ENCODE measurements at places on chromosomes 5 and 9. TPM values are rescaled to one million over a fixed set of nuclear protein-coding genes. Genes with fewer than 3 reads are reported as not detected.

DNA sequence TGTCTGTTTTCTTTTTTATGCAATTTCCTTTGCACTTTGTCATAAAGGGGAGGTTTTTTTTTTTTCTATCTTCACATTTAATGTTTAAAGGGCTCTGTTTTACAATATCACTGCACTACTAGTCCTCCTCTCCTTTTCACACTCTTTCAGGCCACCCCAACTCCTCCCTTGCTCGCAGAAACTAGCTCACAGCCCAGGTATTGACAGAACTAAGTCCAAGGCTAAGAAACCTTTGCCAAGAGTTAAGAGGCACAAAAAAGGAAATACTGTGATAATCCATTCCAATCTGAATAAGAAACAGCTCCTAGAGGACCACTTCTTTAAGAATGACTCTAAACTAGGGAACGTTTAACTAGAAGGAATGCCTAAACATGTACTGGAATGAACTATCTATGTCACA, 1.1 kb upstream of the FGF10 start:
- no peaks in the 10 kb centered on the region for H3K4me1 ChIP-seq
- no peak for DNase-seq
- no peak overlapping the region for H3K27ac ChIP-seq

PCDHGB5 gene
- total RNA-seq, result 19.6 TPM

GPSM1 gene
- total RNA-seq, result 85.1 TPM

DNA sequence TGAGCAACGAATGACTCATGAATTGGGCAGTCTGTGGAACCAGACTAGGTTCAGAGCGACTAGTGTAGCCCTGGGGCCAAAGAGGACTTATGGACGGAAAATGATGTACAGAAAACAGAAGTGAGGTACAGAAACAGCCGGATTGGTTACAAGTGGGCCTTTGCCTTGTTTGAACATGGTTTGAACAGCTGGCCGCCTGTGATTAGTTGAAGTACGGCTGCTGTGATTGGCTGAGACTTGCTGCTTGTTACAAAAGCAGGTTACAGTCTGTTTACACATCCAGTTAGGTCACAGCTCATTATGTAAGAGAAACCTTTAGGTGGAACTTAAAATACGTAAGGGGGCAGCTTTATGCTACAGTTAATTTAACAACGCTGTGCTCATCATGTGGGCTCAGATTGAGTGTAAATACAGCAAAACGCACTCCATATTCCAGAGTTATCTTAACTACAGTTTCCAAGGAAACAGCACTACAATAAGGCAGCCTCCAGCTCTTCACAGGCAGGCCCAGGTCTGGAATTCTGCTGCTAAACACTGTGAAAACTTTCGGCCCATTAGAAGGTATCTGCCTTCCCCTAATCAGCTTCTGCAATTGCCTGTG, 6.5 kb downstream of the AMACR start:
- H3K27me3 ChIP-seq, result no peaks in the 10 kb centered on the region
- no peak overlapping the region for H3K4me3 ChIP-seq
- H3K4me1 ChIP-seq, result no peaks in the 10 kb centered on the region
- H3K27ac ChIP-seq, result no peak overlapping the region

- no peak for DNase-seq
- H3K4me3 ChIP-seq, result no peak overlapping the region
- no peaks in the 10 kb centered on the region for H3K27me3 ChIP-seq
- H3K4me1 ChIP-seq, result peaks cover 7% of the 10 kb centered on the region
- no peaks in the 10 kb centered on the region for H3K36me3 ChIP-seq
Measured at GRCh38 chr9:112327718-112328450, 5.5 kb downstream of the PTBP3 start.

DNA sequence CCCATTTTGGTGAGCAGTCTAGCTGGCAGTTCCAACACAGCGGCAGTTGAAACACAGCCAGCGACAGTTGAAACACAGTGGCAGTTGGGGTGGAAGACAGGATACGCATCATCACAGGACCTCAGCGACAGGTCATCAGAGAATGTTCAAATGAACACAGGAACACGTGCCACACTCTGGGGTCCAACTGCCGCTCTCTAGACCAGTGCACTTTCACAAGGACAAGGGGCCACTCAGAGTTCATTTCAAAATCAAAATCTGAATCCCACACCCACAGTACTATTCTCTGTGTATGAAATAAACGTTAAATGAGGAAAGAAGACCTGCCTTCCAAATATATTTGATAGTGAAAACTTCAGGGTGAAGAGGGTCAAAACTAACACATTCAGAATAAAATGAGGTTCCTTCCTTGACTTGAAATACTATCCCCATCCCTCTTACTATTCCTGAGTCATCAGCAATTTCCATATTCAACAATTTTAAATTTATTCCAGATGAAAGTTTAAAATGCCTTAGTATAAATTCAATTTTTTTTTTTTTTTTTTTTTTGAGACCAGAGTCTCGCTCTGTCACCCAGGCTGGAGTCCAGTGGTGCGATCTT, 53.0 kb upstream of the SIMC1 start:
- H3K4me3 ChIP-seq, result no peak overlapping the region
- H3K27me3 ChIP-seq, result no peaks in the 10 kb centered on the region
- DNase-seq, result no peak
- H3K4me1 ChIP-seq, result no peaks in the 10 kb centered on the region

DNA sequence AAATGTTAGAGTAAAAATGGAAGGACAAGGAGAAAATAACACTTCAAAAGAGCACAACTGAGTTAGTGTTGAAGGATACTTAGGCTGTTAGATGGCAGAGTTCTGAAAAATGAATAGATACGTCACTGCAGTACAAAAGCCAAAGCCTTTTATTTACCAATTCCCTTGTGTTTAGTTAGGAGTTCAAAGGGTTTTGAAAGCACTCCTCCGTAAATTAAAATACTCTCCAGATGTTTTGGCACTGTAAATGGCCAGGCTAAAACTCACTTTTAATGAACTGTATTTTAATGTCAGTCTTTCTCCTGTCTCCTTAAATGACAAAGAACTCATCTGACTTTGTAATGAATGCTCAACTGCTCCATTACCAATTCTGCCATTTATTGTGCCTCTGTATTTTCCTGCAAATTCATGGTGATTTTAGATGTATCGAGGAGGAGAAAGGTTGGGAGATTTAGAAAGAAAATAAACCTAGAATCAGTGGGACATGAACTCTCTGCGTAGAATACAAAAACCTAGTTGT, 1727.2 kb downstream of the MAT2B start:
- DNase-seq, result no peak
- no peak overlapping the region for H3K27ac ChIP-seq

- H3K36me3 ChIP-seq, result no peaks in the 10 kb centered on the region
- peak overlapping the region; percentile 51 for H3K4me3 ChIP-seq
- DNase-seq, result no peak
- no peak overlapping the region for H3K27ac ChIP-seq
Measured at GRCh38 chr5:135032695-135032998, 1.4 kb downstream of the PITX1 start.

GRCh38 chr9:73200694-73201452, 49.2 kb downstream of the ANXA1 start:
- no peak for DNase-seq
- H3K27me3 ChIP-seq, result no peaks in the 10 kb centered on the region
- H3K4me3 ChIP-seq, result no peak overlapping the region
- no peaks in the 10 kb centered on the region for H3K36me3 ChIP-seq
- no peaks in the 10 kb centered on the region for H3K4me1 ChIP-seq

- peaks cover 20% of the 10 kb centered on the region for H3K36me3 ChIP-seq
- no peak overlapping the region for H3K27ac ChIP-seq
- H3K4me3 ChIP-seq, result no peak overlapping the region
- H3K4me1 ChIP-seq, result no peaks in the 10 kb centered on the region
- no peaks in the 10 kb centered on the region for H3K27me3 ChIP-seq
- DNase-seq, result no peak
Measured at GRCh38 chr9:85960688-85961093, 19.7 kb downstream of the NAA35 start.

SLC31A1 gene
- total RNA-seq, result 3.7 TPM

GABRA1 gene
- not detected for total RNA-seq

SMIM33 gene
- not detected for total RNA-seq

GRCh38 chr9:98532574-98532973, 176.2 kb downstream of the GABBR2 start:
- H3K4me1 ChIP-seq, result no peaks in the 10 kb centered on the region
- H3K27me3 ChIP-seq, result no peaks in the 10 kb centered on the region
- no peak overlapping the region for H3K4me3 ChIP-seq
- H3K27ac ChIP-seq, result no peak overlapping the region
- H3K36me3 ChIP-seq, result no peaks in the 10 kb centered on the region

- no peak overlapping the region for H3K4me3 ChIP-seq
- H3K36me3 ChIP-seq, result no peaks in the 10 kb centered on the region
- H3K4me1 ChIP-seq, result no peaks in the 10 kb centered on the region
- H3K27ac ChIP-seq, result no peak overlapping the region
Measured at GRCh38 chr5:378301-378891, 56.9 kb downstream of the AHRR start.

DNA sequence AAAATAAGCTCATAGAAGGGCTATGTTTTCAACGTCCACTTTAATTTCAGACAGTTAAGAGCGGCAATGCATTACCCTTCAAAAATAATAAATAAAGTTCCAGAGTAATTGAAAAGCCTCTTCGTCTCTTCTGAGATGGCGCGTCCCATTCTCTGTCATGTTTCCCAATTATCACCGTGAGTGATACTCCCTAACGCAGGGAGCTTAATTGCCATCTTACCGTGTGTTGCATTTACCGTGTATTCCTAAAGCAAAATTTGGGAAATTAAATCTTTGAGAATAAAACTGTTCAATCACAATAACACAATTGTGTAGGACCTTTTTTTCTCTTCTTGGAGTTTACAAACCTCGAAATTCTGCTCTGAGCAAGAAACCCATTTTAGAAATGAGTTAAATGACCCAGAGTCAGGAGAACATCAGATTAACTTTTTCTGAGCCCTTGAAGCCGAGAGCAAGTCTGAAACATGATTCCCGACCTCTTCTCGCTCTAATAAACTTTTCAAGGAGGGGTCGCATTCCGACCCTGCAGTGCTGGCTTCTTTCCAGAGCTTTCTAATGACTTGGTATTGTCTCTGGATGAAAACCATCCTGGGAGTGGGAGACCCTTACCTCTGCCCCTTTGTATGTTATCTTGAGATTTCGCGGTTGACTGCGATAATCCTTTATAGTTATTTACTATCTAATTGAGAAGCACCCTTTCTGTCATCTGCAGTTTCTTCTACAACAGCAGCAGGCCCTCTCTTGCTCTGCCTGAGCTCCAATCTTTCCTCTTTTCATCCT, 251.5 kb downstream of the FSTL4 start:
- no peak for DNase-seq
- H3K27me3 ChIP-seq, result no peaks in the 10 kb centered on the region
- H3K36me3 ChIP-seq, result no peaks in the 10 kb centered on the region
- no peaks in the 10 kb centered on the region for H3K4me1 ChIP-seq

DNA sequence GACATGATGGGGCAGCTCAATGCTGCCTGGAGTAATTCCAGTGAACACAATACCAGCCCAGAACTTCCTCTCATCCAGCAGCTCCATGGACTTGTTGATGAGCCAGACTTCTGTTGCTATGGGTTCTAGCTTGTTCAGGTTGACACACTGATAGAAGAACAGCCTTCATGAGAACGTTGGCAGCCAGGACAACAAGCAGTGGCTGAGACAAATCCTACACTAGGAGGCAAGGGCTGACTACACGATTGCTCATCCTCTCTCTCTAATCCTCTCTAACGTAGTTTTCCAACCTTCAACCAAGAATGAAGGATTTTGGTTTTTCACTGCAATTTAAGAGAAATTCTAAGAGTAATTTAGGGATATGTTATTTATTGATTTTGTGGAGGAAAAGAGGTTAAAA, 67.8 kb downstream of the NIPSNAP3B start:
- H3K4me1 ChIP-seq, result no peaks in the 10 kb centered on the region
- no peaks in the 10 kb centered on the region for H3K27me3 ChIP-seq
- no peak overlapping the region for H3K4me3 ChIP-seq
- no peak for DNase-seq

TMEM215 gene
- total RNA-seq, result 0.75 TPM

GRCh38 chr9:99035313-99035712, 69.6 kb upstream of the TGFBR1 start:
- H3K4me3 ChIP-seq, result no peak overlapping the region
- H3K36me3 ChIP-seq, result no peaks in the 10 kb centered on the region
- DNase-seq, result no peak
- no peaks in the 10 kb centered on the region for H3K4me1 ChIP-seq

Data from ascending aorta (tissue), 2 donors.